ENCODE measurements at places on chromosomes 6 and 20.

- no peaks in the 10 kb centered on the region for H3K27me3 ChIP-seq
- H3K36me3 ChIP-seq, result no peaks in the 10 kb centered on the region
- no peaks in the 10 kb centered on the region for H3K4me1 ChIP-seq
Measured at GRCh38 chr20:24378661-24379483, 90.6 kb upstream of the SYNDIG1 start.

GRCh38 chr6:2517855-2518473, 232.8 kb downstream of the MYLK4 start:
- H3K27ac ChIP-seq, result no peak overlapping the region
- DNase-seq, result no peak
- no peaks in the 10 kb centered on the region for H3K36me3 ChIP-seq

DNA sequence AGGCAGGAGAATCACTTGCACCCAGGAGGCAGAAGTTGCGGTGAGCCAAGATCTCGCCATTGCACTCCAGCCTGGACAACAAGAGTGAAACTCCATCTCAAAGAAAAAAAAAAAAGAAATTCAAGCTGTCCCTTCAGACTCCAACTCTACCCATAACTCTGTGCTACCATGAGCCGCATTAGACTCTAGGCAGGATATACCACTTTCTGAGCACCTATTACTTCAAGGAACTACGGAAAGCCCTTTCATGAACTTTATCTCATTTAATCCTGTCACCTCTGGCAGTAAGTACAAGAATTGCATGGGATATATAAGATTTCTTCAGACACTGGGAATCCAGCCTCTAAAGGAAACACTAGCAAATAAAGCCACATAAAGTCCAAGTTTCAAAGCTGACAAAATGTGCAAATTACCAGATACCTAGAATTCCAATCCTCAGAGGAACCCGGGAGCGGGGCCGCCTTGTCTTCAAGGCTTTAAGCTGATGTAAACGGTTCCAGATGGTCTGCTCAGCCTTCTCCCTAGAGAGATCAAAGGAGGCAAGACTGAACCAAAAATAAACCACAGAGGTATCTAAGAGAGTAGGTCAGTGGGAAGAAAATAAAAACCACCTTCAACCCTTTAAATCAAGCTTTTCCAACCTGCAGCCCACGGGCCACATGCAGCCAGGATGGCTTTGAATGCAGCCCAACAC, 9.4 kb downstream of the CDK5RAP1 start:
- H3K27ac ChIP-seq, result no peak overlapping the region
- DNase-seq, result no peak
- no peaks in the 10 kb centered on the region for H3K27me3 ChIP-seq
- peaks cover 78% of the 10 kb centered on the region for H3K36me3 ChIP-seq

DNA sequence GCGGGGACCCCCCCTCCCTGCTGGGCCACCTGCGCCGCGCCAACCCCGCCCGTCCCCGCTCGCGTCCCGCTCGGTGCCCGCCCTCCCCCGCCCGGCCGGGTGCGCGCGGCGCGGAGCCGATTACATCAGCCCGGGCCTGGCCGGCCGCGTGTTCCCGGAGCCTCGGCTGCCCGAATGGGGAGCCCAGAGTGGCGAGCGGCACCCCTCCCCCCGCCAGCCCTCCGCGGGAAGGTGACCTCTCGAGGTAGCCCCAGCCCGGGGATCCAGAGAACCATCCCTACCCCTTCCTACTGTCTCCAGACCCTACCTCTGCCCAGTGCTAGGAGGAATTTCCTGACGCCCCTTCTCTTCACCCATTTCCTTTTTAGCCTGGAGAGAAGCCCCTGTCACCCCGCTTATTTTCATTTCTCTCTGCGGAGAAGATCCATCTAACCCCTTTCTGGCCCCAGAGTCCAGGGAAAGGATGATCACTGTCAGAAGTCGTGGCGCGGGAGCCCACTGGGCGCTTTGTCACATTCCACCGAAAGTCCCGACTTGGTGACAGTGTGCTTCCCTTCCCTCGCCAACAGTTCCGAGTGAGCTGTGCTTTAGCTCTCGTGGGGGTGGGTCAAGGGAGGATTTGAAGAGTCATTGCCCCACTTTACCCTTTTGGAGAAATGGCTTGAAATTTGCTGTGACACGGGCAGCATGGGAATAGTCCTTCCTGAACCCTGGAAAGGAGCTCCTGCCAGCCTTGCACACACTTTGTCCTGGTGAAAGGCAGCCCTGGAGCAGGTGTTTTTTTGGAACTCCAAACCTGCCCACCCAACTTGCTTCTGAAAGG, 2.1 kb downstream of the VEGFA start:
- peak overlapping the region; percentile 92 for H3K27ac ChIP-seq
- peaks cover 16% of the 10 kb centered on the region for H3K36me3 ChIP-seq
- no peaks in the 10 kb centered on the region for H3K27me3 ChIP-seq
- H3K4me1 ChIP-seq, result peaks cover 31% of the 10 kb centered on the region
- H3K4me3 ChIP-seq, result peak overlapping the region; percentile 98

DNA sequence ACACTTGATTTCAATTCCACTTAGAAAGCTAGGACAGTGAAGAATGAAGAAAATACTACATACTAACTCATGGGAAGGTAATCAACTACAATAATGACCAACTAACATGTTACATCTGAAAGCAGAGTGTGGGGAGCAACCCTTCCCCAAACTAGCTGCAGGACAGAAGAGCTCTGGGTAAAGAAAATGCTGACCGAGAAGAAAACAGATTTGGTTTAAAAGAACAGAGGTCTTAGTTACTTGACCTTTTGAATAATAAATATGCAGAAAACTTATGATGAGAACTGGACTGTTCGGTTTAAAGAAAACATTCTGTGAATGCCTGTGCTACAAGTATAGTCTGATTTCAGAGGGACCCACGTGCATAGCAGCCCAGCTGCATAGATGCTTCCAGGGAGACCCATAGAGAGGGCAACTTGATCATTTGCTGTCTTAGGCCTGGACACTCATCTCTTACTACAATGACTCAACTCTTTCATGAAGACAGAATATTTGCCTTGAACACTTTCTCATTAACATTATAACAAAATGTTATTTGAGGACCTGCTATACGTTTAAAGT, 53.5 kb downstream of the RALGAPA2 start:
- no peak for DNase-seq
- peaks cover 4% of the 10 kb centered on the region for H3K4me1 ChIP-seq
- peaks cover 11% of the 10 kb centered on the region for H3K36me3 ChIP-seq
- no peak overlapping the region for H3K27ac ChIP-seq
- no peaks in the 10 kb centered on the region for H3K27me3 ChIP-seq

- no peaks in the 10 kb centered on the region for H3K36me3 ChIP-seq
- no peak overlapping the region for H3K27ac ChIP-seq
- no peaks in the 10 kb centered on the region for H3K27me3 ChIP-seq
- peaks cover 6% of the 10 kb centered on the region for H3K4me1 ChIP-seq
Measured at GRCh38 chr6:2730353-2731107, 20.2 kb downstream of the MYLK4 start.
